Muscle of arm (tissue), 14 donors: ENCODE measurements at places on chromosomes 16 and 17.

- DNase-seq: no peak
Observed at GRCh38 chr17:1029196-1029921, 32.4 kb downstream of the TIMM22 start.

- DNase-seq: no peak
Observed at GRCh38 chr17:4208238-4208637, 55.5 kb downstream of the ANKFY1 start.

DNA sequence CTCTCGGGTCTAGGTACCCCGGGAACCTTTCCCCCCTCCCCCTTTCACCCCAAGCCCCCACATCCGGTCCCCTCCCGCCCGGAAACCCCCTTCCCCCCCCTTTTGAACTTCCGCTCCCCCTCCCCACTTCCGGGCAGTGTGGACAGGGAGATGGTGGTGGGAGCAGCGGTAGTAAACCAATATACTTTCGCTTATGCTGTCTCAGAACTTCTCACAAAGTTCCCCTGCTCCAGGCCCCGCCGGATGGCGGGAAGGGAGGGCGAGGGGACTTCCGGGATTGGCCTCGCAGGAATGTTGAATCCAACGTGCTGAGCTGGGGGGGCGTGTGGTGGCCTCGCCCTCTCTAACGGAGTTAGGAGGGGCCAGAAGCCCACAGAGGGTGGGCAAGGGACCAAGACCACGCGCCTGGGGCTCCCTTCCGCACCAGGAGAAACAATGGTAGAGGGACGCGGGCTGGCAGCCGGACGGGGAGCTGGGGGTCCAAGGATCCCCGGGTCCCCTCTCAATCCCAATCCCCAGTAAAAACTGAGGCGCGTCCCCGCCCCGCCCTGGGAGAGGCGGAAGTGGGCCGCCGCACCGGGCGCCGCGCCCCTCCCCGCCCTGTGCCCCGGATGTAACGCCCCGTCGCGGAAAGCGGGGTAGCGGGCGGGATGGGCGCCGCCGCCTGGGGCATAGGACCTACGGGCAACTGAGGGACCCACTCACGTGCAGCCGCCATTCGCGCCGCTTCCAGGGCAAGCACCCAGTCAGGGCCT is 742 bp downstream of the PFN1 start:
- DNase-seq: peak; percentile 63

DNA sequence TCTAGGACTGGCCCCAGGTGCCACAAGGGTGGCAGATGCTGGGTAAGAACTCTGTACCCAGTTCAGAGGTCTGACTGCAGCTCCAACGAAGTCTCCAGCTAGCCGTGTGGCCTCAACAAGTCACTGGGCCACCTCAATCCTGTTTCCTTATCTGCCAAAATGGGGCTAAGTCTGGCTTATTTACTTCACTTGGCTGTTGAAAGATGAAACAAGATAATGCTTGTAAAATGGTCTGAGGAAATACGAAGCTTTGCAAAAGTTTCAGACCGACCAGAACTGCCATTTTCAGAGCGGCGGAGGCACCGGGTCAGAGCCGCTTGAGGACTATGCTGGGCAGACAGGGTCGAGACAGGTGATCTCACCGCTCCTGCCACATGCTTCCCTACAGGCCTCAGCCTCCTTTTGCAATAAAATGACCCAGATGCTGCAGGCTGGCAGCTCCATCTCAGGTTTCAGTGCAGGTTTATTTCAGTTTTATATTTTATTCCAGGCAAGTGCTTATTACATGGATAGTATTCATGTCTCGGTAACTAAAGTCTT is 17.2 kb downstream of the MNT start:
- no peak for DNase-seq
